ENCODE measurements at places on chromosomes 11 and 22.

DNA sequence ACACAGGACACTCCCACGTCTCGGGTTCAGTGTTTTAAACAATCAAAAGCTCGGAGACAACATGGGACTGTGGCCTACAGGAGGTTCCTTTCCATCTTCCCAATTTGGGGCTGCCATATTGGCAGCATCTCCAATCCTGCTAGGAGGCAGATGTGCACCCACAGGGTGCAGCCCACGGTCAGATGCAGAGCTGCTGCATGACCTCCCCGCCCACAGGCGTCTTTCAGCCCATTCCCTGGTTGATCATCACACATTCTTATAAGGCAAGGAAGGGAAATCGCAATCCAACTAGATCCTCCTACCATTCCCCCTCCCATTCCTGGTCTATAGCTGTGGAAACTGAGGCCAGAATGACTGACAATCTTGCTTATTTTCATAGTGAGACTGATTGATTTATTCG lies 121.4 kb downstream of the MICAL3 start:
- DNase-seq: no peak

DNA sequence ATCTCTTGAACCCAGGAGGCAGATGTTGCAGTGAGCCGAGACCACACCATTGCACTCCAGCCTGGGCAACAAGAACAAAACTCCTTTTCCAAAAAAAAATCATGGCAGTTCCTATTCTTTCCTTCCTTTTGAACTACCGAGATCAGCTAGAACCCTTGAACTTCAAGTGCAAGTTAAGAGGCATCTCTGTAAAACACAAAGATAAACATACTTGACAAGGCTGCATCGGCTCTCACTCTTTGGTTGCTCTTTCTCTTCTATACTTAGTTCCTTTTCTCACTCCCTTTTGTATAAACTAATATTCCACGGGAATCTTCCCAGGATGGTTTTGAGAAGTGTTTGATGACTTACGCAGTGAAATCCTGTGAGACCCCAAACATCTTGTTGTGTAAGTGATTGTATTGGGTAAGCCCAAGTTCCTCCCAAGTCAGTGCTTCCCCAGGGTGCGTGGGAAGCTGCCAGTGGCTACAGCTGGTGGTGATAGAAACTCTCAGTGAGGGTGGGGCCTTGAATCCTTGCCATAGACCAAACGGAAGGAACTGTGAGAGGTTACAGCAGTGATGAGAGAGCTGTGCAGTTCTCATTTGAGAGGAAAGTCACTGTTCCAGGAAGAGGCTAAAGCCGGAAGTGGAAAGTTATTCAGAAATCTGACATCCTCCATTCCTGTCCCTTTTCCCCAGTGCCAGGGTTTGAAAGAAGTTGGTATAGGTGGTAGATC lies 24.1 kb upstream of the CDC42EP2 start:
- DNase-seq: no peak

DNA sequence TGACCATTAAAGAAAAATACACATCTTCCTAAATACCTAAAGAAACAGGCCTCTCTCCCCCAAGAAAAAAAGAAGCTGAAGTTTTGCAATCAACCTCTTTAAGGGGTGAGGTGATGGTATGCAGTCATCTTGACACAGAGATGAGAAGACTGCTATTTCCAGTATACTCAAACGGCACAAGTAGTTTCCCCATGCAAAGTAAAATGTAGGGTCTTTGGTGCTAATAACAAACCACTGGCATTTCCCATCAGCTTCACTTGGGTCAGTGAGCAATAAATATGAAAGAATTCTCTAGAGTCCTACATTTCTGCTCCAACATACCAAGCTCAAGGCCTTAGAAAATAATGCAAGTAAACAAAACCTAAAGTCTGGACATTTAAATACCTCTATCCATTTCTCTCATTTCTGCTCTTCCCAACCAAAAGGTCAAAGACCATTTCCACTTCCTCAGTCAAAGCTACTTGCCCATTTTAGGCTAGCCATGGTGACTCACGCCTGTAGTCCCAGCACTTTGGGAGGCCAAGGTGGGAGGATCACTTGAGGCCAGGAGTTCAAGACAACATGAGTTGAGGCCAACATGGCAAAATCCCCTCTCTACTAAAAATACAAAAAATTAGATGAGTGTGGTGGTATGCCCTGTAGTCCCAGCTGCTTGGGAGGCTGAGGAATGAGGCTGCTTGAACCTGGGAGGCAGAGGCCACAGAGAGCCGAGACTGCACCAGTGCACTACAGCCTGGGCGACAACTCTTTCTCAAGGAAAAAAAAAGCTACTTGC lies 39.5 kb upstream of the CHRNA10 start:
- no peak for DNase-seq

DNA sequence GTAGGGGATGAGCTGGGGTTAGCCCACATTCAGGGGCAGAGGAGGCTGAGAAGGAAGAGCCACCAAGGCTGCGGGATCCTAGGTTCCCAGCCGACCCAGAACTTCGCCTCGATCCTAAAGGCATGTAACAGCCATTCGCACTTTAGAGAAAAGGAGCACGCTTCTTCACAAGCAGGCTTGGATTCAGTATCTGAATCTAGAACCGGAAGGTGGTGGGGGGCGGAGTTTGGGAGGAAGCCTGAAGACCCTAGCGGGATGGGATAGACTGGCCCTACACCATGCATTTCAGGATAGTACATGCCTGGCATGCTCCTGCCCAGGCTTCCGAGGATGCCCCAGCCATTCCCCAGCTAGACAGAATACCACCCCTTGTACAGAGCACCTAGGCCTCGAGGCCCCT lies 4.4 kb downstream of the SCARF2 start:
- DNase-seq: no peak

DNA sequence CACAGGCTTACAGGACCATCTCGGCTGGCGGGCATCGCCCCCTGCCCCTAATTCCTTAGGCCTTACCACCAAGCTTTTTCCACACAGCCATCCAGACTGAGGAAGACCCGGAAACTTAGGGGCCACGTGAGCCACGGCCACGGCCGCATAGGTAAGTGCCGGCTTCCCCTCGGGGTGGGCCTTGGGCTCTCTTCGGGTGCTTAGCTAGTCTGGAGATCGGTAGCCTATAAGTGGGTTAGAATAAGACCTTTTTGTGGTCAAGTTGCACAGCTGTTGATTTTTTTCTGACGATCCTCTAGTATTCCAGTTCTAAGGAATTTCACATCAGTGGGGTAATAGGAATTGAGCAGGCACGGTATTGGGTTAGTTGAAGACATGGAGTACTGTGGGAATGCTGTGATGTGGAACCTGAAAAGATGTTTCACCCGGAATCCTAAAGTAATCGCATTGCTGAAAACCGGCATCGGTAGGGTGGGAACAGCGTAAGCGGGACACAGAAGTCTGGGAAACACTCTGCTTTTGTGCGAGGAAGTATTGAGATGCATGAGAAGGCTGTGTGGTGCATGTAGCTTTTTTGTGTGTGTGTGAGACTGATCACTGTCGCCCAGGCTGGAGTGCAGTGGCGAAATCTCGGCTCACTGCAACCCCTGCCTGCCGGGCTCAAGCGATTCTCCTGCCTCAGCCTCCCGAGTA lies 669 bp downstream of the RPL27A start:
- DNase-seq: no peak

DNA sequence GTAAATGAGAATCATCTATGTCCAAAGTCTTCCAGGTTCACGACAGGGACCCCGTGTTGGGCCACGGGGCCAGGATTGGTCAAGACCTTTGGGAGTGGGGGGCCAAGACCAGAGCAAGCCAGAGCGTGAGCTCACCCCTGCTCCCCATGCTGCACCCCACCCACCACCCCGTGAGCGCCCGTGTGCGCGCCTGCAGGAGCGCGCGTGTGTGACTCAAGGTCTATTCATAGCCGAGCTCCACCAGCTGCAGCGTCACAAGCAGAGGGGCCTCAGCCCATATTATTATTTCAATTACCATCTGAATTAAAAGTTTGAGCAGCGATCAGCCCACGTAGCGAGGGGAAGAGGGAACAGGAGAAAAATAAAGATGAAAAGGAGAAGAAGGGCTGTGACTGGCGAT lies 5.2 kb downstream of the KCNJ4 start:
- DNase-seq: no peak

DNA sequence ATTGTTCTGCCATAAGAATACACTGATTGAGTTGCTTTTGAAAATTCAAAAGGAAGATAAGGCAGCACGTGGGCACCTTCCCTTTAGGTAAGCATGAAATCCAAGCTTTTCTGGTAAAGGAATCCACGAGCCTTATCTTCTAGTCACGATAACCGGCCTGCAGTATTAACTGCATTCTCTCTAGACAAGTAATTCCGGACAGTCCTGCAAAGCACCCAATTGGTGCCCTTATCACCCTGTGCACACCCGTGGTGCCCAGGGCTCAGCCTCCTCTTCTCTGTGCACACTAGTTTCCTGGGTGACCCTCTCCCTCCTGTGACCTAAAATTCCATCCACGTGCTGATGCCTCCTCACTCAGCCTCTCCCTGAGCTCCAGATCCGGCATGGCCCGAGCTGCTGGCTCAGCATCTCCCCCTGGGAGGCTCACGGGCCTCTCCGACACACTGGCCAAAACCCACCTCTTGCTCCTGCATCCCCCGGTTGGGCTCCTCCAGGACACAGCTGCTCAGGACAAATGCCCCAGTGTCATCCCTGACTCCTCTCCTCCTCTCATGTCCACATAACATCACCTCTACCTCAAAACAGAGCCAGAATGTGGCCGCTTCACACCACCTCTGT lies 63.7 kb downstream of the PACSIN2 start:
- DNase-seq: no peak

DNA sequence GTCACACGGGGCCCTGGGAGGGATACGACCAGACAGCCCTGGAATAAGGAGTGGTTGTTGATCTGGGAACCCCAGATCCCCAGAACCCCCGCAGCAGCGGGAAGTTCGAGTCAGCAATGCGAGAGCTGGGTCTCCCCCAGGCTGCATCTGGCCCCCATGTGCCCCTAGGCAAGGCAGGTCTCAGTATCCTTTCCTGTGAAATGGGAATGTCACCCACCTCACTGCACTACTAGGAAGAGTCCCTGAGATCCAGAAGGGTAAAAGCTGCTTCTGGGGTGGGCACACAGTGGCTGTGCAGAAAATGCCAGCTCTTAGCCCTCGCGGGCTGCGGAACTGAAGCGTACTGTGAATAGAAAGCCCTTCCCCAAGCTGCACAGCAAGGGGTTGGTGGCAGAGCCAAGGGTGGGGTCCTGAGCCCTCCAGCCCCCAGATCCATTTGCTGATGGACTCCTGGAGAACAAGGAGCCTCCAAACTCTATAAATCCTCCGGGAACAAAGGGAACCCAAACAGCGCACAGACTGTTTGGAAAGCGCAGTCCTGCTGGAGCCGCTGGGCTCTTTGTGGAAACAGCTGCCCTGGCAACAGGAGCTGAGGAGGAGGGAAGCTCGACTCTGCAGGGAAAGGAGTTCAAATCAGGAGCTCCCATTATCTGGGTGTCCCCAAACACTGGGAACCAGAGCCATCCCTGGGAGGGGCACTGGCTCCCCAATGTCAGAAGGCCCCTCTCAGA lies 68.2 kb upstream of the SHISAL1 start:
- no peak for DNase-seq

GRCh38 chr11:59615637-59616395 lies at the start of gene OSBP:
TSS of gene OSBP (minus strand) at chr11:59615774. CDS start at chr11:59615664, 110 bp downstream.
- DNase-seq: peak; percentile 96

DNA sequence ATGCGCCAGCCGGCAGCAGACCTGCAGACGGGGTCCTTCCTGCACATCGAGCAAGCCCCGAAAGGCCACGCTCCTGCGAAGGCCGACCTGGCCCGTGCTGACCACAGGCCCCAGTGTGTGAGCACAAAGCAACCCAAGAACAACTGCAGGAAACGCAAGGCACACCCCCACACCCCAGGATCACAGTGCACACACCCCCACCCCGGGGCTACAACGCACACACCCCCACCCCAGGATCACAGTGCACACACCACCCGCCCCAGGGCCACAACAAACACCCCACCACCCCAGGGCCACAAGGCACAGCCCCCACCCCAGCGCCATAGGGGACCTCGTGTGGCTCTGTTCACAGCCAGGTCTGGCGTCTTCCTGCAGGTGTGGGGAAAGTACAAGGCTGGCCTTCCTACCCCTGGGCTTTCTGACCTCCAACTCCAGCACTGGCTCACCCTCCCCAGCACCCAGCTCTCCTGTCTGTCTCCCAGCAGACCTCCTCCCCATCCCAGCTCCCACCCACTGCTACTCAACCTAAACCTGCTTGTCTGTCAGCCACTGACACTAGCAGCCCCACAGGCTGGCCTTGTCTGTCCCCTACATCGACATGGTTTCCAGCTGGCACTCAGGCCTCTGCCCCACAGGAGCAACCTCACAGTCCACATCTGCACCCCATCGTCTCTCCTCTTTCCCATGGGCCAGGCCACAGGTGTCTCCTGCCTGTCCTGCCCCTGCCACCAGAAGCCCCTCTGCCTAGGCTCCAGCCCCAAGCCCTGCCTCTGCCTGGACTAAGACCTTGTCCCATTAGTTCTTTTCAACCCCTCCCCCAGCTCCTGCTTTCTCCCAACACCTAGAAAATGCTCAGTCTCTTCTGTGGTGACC lies 20.5 kb upstream of the EFCAB6 start:
- no peak for DNase-seq

GRCh38 chr11:34175284-34176019 lies 70.0 kb downstream of the NAT10 start:
- DNase-seq: no peak

DNA sequence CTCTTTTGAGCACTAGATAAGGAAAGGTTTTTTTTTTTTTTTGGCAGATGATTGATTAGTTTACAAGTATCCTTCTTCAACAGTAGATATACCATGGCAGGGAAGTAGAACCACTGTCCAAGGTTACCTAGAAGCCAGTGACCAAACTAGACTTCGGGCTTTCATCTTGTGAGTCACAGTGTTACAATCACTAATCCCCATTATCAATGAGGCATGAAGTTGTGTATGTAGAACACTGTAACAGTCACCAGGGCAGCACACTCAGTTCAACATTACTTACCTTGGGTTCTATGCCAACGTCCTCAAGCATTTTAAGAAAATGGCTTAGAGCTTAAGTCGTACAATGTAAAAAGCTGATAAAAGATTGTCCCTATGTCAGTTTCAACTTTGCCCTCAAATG lies 430.9 kb downstream of the ETS1 start:
- no peak for DNase-seq

GRCh38 chr11:43934601-43935423 lies 7.6 kb upstream of the C11orf96 start:
- no peak for DNase-seq

- no peak for DNase-seq
Observed at GRCh38 chr11:77046060-77046501, 11.9 kb downstream of the B3GNT6 start.

DNA sequence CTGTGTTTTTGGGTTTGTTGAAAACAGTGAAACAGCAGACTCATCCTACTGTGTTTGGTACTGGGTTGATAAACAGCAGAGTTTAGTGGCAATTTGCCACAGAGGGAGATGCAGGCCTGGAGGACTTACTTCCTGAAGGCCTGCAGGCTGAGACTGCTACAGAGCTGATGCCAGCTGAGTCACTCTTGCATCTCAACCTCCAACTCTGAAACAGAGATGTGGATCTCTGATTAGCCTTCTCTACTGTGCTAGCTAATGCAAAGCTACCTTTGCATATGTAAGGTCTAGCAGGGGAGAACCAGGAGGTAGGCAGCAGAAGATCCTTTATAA lies 14.3 kb downstream of the ATP5MG start:
- DNase-seq: no peak

GRCh38 chr22:44578516-44579230 lies 80.6 kb upstream of the RTL6 start:
- no peak for DNase-seq
